T-helper 2 cell (primary cell): ENCODE measurements at places on chromosomes 5 and 9.

GRCh38 chr5:11531811-11532555, 372.3 kb downstream of the CTNND2 start:
- no peak for DNase-seq

DNA sequence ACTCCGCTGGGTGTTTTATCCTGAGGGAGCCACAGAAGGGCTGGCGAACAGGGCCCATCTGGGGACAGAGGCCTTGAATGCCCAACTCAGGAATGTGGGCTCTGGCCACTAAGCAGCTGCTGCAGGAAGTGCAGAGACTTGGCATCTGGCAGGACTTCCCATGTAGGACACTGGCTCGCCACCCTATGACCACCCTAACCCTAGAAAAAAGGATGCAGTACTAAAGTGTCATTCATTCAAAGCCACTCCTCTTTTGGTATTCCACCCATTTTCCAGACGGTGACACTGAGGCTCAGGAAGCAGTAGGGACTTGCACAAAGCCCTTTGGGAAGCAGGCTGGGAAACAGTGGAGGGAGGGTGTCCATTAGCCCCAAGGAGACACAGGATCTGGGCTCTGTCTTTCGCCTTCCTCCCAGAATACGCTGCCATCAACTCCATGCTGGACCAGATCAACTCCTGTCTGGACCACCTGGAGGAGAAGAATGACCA, 3.0 kb downstream of the BBLN start:
- no peak for DNase-seq

- no peak for DNase-seq
Measured at GRCh38 chr9:86052556-86053468, 46.5 kb downstream of the GOLM1 start.

DNA sequence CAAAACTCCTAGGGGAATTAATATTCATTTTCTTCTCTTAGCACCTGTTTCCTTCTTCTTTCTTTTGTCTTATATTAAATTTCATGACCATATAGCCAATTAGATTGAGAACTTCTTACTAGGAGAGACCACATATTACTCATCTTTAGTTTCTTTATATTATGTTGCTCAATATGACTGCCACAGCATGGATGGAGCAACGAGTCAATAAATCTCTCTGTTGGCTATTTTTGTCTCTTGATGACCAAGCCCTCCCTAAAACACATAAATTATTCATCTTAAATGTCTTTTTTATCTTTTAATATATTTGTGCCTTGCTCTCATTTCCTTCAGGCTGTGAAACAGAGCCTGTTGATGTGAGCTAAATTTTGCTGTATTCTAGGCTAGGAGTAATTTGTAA, 123.0 kb downstream of the ADAMTSL1 start:
- DNase-seq: no peak

GRCh38 chr5:6827526-6828219, 114.4 kb downstream of the TENT4A start:
- no peak for DNase-seq

- DNase-seq: no peak
Measured at GRCh38 chr5:31459594-31459993, 72.3 kb downstream of the DROSHA start.

- no peak for DNase-seq
Measured at GRCh38 chr5:52682492-52682891, 105.2 kb upstream of the ITGA1 start.

DNA sequence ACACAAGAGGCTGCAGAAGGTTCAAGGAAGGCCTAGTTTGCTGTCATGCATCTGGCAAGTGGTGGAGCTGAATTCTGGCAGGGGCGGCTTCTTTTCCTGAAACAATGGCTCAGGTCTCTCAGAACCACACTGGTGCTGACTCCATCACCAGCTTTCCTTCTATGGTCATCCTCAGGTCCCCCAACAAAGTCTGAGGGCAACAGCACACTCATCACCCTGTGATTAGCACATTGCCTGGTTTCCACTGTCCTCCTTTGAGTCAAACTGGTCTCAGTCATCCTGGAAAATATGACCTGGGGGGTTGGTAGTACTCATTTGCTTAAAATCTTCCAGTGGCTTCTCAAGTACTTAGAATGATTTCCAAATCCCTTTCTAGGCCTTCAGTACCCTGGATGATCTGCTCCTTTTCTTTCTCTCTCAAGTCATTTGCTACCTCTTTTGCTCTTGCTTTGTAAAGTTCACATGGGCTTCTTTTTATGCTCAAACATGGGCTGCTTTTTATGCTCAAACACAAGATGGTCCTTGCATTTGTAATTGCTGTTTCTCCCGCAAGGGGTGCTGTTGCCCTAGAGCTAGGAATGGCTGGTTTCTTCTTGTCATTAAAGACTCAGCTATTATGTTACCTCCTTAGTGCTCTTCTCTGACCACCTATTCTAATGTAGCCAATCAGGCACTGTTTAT, 144.9 kb downstream of the ALDH1A1 start:
- no peak for DNase-seq

DNA sequence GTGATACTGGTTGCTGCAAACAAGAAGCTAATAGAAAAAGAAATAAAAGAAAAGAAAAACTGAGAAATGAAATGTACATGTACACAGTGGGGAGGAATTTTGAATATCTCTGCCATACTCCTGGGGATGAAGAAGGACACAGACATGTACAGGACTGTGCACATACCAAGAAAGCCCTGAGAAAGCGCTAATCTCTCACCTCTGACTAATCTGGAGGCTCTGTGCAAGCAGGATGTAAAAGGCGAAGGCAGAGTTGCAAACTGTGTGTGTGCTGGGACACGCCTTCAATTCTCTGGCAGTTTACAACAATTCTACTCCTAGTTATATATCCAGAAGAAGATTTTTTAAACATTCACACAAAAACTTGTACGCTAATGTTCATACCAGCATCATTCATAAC, 211.4 kb downstream of the KIAA0825 start:
- no peak for DNase-seq

GRCh38 chr5:67879620-67880510, 335.7 kb upstream of the PIK3R1 start:
- no peak for DNase-seq

- DNase-seq: no peak
Measured at GRCh38 chr9:93127395-93127911, 6.6 kb downstream of the NINJ1 start.

GRCh38 chr5:159893040-159893695, 23.1 kb upstream of the ADRA1B start:
- DNase-seq: no peak

GRCh38 chr5:91419571-91420537, 36.7 kb upstream of the ARRDC3 start:
- peak; percentile 55 for DNase-seq

DNA sequence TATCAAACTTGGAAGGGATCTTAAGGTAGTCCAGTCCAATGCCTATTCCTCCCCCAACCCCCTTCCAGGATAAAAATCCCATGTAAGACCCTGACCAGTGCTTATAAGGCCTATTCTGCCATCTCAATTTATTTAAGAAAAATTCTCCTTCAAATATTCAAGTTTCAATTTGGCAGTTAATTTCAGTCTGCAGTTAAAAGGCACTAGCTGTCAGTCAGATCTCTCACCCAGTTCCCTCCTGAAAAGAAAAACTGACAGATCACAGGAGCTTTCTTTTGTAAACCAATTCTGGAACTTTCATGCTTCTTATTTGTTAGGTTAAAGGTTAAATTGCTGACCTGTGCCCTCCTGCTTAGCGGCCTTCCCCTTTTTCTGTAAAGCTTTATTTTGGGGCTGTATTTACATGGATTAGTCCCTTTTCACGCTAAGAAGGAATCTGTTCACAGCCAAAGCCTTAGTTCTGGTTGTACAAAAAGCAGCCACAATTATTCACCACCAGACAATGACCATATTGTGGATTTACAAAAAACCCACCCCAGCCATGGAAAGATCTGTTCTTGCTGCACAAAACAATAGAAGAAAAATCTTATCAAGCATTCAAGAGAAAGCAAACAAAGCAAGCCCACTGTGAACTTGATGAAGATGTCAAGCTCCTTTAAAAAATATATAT, 68.7 kb downstream of the DENND1A start:
- DNase-seq: no peak

DNA sequence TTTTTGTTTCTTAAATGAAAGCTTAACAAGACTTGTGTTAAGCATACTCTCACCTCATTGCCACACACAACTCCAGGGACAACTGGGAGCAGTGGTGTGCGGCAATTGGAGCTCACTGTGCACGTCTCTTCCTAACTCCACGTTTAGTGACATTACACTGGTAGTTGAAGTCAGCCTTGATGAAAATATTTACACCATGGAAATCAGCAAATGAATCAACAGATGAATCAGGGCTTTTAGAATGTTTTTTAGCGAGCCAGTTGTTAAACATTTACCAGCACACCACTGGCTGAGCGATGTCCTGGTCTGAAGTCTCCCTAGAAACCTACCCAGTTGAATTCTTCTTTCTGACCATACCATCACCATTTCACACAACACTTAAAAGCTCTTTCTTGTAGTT, 67.3 kb downstream of the KLHL3 start:
- DNase-seq: no peak

GRCh38 chr5:140965905-140966292, 377 bp upstream of the PCDHAC2 start:
- DNase-seq: no peak

GRCh38 chr5:39475881-39476842, 51.4 kb upstream of the DAB2 start:
- DNase-seq: no peak

DNA sequence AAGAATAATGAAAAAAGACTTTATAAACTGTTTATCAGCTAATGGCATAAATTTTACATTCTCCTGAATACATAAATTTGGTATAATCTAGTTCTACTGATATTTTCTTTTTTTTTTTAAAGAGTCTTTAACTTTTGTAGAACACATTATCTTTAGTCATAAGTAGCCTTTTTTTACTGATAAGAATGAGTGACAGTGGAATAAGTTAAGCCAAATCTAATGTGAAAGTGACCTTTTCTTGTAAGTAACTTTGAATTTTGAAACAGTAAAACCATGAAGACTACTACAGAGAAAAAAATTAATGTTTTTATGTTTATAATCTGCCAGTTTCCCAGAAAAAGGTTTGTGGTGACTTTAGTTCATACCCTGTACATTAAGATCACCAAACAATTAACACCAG, 13.7 kb downstream of the CEP78 start:
- no peak for DNase-seq

GRCh38 chr9:17160327-17160726, 25.5 kb downstream of the CNTLN start:
- DNase-seq: no peak
